Esophagus squamous epithelium (tissue), 5 donors: ENCODE measurements at places on chromosomes 6 and 20. TPM values are rescaled to one million over a fixed set of nuclear protein-coding genes. Genes with fewer than 3 reads are reported as not detected.

DNA sequence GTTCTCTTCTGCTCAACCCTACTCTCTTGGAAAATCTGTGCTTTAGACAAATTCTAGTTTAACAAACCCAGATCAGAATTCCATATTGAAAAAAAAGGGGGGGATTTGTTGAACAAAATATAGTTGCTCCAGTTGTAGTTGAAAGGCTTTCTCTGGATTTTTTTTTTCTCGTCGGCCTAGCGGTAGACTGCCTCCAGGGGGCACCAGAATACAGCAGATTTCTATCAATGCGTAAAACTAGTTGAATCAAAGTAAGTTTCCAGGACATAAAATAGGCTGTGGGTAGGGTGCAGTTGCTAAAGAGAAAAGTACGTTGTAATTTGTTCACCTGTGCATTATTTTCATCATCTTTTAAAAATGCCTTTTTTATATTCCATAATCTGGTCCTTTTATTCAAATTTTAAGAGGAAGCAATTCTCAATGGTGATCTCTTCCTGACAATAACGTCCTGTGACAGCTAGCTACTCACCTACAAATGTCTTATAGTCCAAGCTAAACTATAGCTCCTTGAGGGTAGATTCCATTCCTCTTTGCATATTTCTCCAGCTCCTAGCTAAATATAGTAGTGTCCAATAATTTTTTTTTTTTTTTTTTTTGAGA lies 105.4 kb downstream of the PERP start:
- no peak for DNase-seq

Gene COL11A2
- 0.38 TPM for total RNA-seq

DNA sequence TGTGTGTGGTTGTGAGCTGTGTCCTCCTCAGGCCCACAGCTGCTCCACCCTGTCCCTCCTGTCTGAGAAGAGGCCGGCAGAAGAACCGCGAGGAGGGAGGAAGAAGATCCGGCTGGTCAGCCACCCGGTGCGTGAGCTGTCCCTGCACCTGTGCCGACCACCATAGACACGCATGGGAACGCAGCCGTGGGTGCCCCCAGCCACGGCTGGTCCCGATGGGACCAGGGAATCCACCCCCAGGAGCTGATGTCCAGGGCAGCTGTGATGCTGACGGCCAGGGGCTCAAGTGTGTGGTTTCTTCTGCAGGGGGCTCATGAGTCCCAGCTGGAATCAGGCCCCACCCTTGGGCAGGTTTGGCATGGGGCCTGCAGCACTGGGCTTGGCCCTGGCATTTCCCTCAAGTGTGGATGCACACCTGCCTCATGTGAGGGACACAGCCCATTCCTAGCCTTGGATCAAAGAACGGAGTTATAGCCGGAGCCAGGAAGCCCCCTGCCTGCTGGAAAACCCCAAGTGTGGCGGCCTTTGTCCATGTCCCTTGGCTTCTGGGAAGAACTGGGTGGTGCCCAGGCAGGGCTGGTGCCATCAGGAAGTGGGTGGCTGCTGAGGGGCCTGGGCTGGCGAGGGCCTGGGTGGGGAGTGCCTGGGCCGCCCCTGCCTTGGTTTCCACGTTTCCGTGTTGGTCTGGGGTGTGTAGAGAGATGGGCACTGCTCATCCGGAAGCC lies 4.6 kb upstream of the TNFRSF6B start:
- no peak for DNase-seq

Gene CUL7
- 6.5 TPM for total RNA-seq

GRCh38 chr6:80508885-80509630 lies 402.6 kb downstream of the BCKDHB start:
- no peak for DNase-seq

DNA sequence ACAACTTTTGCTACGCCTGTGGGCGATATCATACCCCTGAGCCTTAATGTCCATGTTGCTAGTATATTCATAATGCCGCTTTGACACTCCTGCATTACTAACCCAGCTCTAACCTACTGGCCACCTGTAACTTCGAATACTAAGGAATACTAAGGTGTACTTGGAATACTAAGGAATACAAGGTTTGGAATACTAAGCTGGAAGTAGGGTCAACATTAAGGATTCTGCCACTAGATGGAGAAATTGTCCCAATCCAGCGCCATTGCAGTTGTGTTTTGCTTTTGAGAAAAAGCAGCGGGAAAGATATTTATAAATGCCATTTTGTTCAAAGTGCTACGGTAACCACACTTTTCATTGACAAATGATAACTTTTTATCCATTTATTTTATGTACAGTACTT lies 10.7 kb downstream of the TBXT start:
- no peak for DNase-seq

- DNase-seq = no peak
These were observed 158.6 kb upstream of the RIMS1 start for GRCh38 chr6:71727632-71728294.

Gene NR2E1
- total RNA-seq = not detected

DNA sequence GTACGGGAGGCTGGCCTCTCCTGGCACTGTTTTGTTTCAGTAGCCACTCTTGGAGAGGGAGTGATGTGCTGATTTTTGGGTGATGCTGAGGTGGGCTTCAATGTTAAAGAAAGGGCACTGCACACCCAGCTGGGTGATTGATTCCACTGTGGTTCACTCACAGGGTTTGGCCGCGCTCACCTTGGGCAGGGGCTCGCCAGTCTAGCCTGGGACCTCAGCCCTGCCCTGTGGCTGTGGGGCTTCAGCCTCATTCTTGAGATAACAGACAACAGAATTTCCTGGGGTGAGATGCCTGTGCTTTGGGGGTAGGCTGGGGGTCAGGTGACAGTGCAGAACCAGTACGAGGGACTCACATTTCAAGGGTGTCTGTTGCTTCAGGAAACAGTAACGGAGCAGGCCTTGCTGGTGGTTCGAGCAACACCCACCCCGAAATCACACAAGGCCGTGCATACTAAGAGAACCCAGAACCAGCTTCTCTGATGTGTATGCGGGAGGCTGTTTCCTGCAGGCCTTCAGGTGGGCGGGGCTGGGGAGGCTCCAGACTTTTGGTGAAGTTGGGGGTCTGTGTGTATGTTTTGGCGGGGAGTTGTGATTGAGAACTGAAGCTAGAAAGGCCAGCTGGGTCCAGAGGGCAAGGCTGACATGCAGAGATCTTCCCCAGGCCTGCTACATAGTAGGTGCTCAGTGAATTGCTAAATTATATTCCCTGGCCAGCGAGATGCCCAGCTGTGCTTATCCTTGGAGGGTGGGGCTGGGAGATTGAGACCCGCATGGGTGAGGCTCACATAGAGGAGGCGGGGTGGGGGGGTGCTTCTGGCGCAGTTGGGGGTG lies 154.2 kb upstream of the RNF24 start:
- no peak for DNase-seq

GRCh38 chr6:142446168-142446567 lies 144.4 kb downstream of the ADGRG6 start:
- DNase-seq = no peak

Gene CRISP3
- 114 TPM for total RNA-seq

- no peak for DNase-seq
These were observed 54.3 kb upstream of the CNR1 start for GRCh38 chr6:88220493-88220892.

Gene DCDC2
- not detected for total RNA-seq

Gene GJA10
- total RNA-seq = not detected

GRCh38 chr6:167664678-167665660 lies 161.7 kb upstream of the AFDN start:
- DNase-seq = no peak

Gene PTCRA
- not detected for total RNA-seq

DNA sequence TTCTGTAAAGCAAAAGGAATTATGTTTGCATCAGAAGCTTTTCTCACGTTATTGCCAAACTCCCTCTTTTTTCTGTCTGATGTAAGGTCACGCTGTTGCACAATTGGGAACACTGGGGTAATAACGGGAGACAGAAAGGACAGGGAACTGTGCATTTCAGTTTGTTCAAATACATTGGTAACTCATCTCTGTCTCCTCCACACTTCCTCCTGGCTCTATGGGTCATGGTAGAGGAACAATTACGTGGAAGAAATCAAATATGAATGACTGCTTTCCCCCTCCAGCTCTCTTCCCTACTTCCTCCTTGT lies 132.2 kb upstream of the TNFAIP3 start:
- DNase-seq = no peak

DNA sequence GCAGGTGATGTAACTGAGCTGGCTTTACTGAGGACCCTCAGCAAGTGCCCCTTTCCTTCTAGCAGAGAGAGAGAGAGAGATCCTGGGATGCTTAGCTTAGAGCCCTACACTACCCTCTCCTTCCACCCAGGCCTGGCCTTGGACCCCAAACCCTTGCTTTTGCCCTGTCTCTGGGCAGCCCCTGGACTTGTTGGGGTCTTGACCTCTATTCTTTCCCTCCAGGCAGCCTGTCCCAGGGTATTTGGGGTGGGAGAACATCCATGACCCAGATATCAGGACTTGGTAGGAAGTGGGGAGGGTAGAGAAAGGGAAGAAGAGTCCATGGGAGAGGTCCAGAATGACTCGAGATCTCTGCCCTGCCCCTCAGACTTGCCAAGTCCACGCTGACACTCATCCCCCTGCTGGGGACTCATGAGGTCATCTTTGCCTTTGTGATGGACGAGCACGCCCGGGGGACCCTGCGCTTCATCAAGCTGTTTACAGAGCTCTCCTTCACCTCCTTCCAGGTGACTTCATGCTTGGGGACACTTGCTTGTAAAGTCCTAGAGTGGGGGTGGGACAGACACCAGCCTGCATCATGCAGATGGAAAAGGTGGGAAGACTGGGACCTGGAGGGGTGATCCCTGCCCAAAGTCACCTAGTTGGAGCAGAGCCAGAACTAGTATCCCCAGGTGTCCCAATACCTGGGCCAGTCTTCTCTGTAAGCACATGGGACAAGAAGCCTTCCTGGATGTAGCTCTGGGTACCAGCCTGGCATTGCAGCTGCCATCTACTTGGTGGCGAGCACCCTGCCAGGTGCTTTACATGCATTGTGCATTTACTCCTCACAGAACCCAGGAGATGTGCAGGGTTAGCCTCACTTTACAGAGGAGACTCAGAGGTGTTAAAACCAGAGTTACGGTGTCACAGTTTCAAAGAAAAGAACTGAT lies 30.9 kb downstream of the GLP1R start:
- no peak for DNase-seq

Gene SAMD3
- total RNA-seq = 0.12 TPM

GRCh38 chr6:90940812-90941481 lies 354.1 kb upstream of the MAP3K7 start:
- DNase-seq = no peak

Gene DEF6
- total RNA-seq = 38.0 TPM

Gene RIMS4
- total RNA-seq = 0.32 TPM

DNA sequence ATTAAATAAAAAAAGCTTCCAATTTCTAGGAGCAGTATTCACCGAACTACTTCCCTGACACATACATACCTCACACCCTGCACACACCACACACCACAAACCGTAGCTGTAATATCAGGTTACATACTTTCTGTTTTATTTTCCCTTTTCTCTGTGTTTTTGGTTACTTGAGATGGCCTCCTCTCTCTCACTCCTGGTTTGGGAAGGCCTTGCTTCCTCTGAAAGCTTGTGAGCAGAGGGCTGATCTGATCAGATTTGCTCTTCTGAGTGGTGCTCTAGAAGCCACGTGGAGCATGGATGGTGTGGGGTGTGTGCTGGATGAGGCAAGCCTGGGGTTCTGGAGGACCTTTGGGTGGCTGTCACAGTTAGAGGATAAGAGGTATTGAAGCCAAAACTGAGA lies 20.9 kb downstream of the UTRN start:
- DNase-seq = no peak

- DNase-seq = no peak
These were observed 2.1 kb upstream of the THEMIS start for GRCh38 chr6:127902933-127903332.

- DNase-seq = no peak
These were observed 433.9 kb upstream of the MAP3K7 start for GRCh38 chr6:91020744-91021143.

Gene MCCD1
- not detected for total RNA-seq

Gene SLC17A2
- total RNA-seq = not detected

Gene PLEKHG1
- 22.7 TPM for total RNA-seq
